ENCODE measurements at places on chromosomes 5 and 9. TPM values are rescaled to one million over a fixed set of nuclear protein-coding genes. Genes with fewer than 3 reads are reported as not detected.

SLC2A8 gene
- 22.5 TPM for total RNA-seq

C9orf153 gene
- total RNA-seq, result 0.98 TPM

MSMP gene
- not detected for total RNA-seq

GNA14 gene
- total RNA-seq, result 8.0 TPM

RIC1 gene
- 30.3 TPM for total RNA-seq

C5orf46 gene
- not detected for total RNA-seq

DDX4 gene
- total RNA-seq, result not detected

EIF4E1B gene
- not detected for total RNA-seq

ECPAS gene
- 101 TPM for total RNA-seq

TEX48 gene
- total RNA-seq, result not detected

PRSS3 gene
- total RNA-seq, result not detected

SUSD3 gene
- total RNA-seq, result 6.6 TPM

Measured in sciatic nerve (tissue), 2 donors.